ENCODE measurements at places on chromosomes 7 and 10.

DNA sequence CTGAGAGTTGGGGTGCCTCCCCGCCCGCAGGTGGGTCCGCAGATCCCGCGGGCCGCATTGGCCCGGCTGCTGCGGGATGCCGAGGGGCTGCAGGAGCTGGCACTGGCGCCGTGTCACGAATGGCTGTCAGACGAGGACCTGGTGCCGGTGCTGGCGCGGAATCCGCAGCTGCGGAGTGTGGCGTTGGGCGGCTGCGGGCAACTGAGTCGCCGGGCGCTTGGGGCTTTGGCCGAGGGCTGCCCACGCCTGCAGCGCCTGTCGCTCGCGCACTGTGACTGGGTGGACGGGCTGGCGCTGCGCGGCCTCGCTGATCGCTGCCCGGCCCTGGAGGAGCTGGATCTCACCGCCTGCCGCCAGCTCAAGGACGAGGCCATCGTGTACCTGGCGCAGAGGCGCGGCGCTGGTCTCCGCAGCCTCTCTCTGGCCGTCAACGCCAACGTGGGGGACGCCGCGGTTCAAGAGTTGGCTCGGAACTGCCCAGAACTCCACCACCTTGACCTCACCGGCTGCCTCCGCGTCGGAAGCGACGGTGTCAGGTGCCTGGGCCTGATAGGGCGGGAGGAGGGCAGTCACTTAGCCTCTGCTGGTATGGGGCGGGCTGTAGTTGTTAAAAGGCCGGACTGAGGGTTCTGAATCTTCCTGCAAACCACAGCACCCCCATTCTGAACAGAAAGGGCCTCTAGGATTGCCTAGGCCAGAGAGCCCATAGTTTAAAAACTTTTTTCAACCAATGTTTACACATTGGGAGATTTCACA lies 1.3 kb downstream of the FBXL15 start:
- DNase-seq: peak; percentile 64

DNA sequence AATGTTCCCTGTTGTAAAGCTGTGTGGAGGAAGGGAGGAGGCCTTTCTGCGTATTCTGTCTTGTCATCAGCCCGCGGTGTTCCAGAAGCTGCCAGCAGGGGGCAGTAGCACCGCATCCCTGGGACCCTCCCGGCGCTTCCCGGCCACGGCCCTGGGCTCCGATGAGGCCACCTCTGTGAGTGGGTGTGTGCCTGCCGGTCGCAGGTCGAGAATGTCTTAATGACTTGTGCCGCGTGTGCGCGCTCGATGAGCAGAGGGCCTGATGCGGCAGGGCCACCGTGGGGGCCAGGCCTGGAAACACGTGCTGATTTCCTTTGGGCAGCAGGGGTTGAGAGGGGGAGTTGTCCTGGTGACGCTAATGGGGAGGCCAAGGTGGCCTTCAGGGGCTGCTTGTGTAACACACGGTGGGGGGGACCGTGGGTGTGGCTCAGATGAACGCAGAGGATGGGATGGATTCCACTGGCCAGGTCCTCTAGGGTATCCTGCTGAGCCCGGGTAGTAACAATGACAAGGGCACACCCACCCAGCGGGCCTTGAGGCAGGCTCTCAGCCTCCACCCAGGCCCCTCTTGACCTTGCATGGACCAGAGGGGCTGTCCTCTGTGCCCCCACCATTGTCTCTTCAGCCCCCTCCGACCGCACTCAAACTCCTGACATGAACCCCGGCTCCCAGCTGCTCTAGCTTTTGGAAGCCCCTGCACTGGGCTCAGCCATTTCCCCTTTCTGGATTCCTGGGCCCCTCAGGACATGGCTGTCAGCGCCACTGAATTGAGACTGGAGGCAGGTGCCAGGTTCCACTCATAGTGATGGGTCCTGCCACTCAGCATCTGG lies 135.9 kb upstream of the PODXL start:
- peak; percentile 29 for DNase-seq

DNA sequence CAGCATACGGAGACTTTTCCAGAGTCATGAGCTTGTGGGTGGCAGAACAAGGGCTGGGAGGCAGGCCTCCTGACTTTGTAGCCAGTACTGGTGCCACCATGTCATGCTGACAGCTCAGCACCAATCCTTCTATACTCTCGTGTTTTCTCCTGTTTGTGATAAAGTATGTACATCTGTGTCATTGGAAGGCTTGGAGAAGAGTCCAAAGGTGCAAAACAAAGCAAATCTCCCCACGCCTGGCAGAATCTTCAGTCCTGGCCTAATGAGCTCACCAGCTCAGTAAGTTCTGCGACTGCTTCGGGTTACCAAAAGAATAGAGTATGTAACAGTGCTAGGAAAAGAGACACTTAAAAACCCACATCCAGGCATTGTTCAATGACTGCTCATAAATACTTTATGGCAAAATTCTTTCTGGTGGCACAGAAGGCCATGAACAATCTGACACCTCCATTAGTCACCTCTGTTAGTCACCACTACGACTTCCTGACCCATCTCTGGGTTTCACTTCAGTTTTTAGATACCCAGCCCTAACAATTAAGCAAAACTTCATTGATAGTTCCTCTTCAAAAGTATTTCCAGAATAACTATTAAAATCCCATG lies 24.5 kb downstream of the STEAP1 start:
- no peak for DNase-seq

DNA sequence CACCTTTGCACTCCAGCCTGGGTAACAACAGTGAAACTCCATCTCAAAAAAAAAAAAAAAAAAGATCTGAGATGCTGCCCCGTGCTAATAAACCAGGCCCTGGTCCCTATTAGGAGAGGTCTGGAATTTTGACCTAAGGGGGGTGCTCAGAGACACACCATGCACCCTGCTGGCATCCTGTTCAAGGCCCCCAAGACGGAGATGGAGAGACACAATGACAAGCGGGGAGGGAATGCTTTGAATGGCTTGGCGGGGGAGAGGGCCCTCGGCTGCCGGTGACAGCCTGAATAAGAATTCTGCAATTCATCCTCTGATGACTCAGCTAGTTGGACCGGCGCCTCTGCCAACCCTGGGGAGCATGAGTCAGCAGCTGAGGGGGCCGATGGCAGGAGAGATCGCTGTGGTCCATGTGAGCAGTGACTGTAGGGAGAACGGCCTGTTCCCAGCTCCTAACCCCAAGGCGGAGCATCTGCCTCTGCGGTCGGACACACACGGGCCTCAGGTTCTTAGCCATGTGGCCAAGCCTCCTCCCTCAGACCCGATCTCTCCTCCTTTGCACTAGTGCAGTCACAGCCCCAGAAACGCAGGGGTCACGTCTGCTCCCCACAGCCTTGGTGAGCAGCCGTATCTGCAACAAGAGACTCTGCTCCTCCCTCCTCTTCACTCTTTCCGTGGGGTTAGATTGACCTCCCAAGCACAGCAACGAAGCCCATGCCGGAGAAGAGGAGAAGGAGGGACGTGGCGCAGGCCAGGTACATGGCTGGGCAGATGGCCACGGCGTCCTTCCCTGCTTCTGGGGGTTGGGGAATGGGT lies 14.9 kb downstream of the TRIM56 start:
- peak; percentile 81 for DNase-seq

DNA sequence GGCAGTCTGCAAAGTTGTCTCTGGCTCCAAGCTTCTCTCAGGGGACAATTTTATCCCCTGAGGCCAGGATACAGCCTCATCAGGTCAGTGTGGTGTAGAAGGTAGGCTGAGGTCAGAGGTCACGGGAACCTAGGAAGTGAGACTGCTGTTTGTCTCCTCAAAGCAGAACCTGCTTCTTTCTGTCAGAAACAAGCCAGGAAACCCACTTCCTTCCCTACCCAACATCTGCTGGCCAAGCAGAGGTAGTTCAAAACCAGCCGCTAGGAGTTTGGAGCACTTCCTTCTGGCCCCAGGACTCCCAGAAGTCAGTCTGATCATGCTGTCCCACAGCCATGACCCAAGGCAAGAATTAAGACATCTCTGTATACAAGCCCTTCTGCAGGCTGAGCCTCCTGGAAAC lies 12.2 kb downstream of the CLRN3 start:
- peak; percentile 12 for DNase-seq

DNA sequence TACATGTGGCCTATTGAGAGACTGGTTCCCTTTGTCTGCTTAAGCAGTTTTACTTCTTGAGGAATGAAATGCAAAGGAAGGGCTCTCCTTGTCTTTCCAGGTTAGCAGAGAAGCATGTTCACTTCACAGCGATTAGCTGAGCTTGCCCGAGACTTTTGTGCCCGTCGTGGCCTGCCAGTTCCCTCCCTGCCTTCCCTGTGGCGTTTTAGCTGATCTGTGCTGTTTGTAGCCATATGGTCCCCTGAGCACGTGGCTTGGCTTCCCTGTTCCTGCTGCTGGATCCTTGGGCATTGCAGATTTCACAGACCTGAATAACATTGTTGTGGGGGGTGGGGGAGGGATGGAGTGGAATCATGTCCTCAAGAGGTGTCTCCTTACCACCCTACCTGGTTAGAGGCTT lies 61.8 kb downstream of the SND1 start:
- DNase-seq: no peak

GRCh38 chr7:954330-955238 lies at the start of gene ADAP1:
Gene ADAP1 (minus strand): TSS chr7:954680. CDS start chr7:954477, 203 bp downstream.
- no peak for DNase-seq

GRCh38 chr7:8465338-8465737 lies 31.9 kb downstream of the NXPH1 start:
- no peak for DNase-seq

DNA sequence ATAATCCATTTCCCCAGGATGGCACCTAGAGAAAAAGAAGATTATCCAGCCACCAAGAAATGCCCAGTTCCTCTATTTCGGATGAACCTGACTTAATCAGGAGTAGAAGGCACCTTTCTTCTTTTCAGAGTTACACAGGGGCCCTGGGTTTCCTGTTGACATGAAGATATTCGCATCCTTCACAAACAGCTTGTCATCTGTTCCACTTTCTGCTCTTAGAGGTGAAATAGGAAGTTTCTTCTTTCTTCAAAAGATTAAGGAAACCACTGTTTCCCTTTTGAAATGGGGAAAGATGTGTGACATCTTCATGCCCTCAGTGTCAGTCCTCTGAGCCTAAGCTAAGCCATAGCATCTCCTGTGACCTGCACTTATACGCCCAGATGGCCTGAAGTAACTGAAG lies 39.1 kb upstream of the RAB18 start:
- no peak for DNase-seq

- no peak for DNase-seq
These were observed 5.0 kb upstream of the CELF2 start for GRCh38 chr10:11012421-11013295.

DNA sequence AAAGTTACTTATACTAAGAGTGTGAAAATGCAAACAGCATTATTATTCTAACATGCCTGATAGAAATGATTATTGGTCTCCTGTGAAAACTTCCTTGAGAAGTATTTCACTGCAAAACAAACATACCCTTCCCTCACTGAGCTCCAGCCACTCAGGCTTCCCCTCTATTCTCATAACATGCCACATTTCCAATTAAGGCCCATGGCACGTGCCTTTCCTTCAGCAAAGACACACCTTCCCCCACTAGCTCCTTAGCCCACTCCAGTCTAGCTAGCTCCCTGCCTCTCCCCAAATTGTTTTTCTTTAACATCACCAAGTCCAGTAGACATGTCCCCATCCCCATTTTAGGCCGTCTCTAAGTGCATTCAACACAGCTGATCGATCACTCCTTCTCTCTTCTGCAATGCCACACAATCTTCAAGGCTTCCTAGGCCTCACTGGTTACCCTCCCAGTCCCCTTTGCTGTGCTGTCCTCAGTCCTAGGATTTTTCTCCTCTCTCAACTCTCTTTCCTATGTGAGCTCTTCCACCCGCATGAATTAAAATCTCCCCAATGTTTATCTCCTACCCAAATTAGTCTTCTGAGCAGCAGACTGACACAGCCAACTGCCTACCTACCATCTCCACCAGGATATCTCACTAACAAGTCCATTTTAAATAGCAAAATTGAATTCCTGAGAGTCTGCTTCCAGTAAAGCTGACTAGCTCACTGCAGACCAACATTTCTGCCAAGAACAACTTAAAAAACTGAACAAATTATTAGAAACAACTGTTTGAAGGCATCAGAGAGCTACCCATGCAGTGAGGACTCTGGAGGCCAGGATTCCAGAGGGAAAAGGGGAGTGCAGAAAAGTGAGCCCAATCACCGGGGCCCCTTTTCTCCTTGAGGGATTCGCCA lies 11.9 kb downstream of the CYTH3 start:
- no peak for DNase-seq

GRCh38 chr7:129271500-129272355 lies 46.9 kb downstream of the AHCYL2 start:
- DNase-seq: no peak

GRCh38 chr10:98257198-98257597 lies 10.8 kb downstream of the LOXL4 start:
- no peak for DNase-seq

- DNase-seq: no peak
These were observed 6.4 kb downstream of the VAX1 start for GRCh38 chr10:117131376-117132327.

- no peak for DNase-seq
These were observed 107.1 kb upstream of the GSDME start for GRCh38 chr7:24864214-24864817.

DNA sequence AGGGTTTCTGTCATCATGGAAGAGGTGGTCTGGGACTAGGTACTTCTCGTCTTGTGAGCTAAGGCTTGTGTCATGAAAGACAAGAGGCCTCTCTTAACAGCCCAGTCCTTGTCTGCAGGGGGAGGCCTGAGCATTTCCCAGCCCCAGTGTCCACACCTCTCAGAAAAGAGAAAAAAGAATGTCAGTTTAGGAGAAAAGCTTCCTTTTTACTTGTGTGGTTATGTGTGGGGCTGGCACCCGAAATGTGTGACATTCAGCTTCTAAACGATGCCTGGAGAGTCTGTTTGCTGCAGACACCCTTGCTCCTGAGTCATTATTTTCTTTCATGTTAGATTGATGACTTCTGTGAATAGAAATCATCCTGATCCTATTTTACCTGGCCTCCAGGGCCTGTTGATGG lies 67.4 kb downstream of the LANCL2 start:
- DNase-seq: no peak

DNA sequence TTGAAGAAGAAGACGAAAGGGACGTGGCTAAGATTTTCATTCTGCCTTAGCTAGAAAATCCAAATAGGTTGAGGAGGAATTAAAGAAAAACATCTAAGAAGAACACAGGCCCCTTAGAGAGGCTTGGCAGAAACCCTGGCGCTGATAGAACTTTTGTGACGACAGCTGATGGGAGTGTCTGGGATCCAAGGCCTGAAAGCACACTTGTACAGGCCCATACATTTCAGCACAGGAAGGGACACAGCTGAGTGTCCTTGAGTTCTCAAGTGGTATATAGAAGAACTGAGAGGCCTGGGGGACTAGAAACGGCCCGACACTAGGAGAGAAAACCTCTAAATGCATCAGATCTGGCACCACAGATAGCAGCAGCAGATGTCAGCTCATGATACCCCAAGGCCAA lies 39.5 kb downstream of the PRPS1L1 start:
- DNase-seq: no peak

- no peak for DNase-seq
These were observed 46.7 kb upstream of the FOXI2 start for GRCh38 chr10:127690176-127690835.

GRCh38 chr7:95056107-95056739 lies 148.8 kb downstream of the PPP1R9A start:
- no peak for DNase-seq
